Progenitor cell of endocrine pancreas (in vitro differentiated cells): ENCODE measurements at places on chromosomes 6 and 20. TPM values are rescaled to one million over a fixed set of nuclear protein-coding genes. Genes with fewer than 3 reads are reported as not detected.

KCNQ5 gene
- 0.53 and 1.0 TPM in 2 replicates for total RNA-seq

GRCh38 chr20:25605148-25605547 is 18.7 kb downstream of the NANP start:
- no peak for DNase-seq

DNA sequence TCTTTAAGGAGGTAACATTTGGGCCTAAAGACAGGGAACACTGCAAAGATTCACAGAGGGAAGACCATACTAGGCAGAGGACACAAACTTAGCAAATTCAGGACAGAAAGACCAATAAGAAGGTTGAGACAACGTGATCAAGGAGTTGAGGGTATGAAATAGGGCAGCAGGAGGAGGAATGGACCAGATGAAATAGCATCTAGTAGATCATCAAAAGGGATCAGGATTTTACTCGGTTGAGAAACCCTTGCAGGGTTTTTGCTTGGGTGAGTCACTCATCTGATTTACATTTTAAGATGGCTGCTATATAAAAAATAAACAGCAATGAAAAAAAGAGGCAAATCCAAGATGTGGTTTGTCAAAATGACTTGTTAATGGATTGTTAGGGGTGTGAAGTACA is 4.7 kb downstream of the BCLAF1 start:
- DNase-seq, result no peak

DNA sequence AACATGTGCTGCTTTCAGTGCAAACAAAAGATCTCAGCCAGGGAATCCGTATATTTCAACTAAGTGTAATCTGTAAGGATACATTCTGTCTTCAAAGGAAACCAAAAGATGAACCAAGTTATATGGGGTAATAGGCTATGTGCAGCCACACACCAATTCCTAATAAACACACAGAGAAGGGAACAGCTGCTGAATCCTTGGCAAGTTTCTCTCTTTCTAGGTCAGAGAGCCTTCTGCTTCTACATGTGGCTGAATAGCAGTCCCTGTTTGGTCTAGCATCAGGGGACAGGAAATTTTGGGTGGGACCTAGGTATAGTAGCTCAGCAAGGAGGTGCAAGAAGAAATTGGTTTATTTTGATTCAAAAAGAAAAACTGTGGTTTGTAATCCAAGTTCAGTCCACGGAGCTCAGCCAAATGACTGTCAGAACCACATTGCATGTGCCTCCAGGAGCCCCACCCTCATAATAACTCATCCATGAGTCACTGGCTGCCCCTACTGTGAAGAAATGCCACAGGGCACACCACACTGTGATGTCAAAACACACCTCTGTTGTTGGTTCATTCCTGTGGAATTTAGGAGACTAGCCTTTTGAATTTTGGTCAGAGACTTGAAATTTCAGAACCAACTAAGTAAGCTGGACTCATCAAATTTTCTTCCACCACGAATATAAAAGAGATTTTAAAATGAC is 21.1 kb downstream of the SPTLC3 start:
- no peak for DNase-seq

DNA sequence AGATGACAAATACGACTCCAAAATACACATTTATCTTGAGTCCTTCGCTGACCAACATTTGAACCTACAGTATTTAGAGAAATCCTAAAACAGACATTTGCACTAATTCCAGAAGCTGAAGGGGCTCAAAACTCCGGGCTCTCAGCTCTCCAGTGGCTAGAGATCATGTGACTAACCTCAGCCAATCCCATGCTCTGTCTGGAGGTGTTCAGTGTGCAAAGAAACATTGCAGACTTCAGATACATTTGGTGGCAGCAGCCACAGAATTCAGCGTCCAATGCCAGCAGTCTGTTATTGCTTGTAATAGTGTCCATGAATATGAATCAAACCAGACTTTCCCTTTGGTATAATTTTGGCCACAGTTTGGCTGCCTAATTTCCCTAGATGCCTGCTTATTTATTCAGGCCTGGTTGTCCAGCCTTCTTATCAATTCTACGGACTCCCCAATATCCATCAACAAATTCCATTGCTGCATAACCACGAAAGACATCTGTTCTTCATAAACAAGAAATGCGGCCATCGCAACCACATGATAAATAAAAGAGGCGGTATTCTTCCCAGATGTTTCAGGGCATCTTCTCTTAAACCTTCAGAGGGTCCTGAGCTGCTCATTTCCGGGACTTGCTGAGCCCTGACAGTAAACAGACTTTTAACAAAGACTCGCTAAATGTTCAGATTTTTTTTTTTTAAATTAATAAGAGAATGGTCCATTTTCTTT is 14.5 kb upstream of the CYP24A1 start:
- DNase-seq, result no peak

- DNase-seq, result no peak
Measured at GRCh38 chr20:42530855-42531448, 658.8 kb downstream of the PTPRT start.

- no peak for DNase-seq
Measured at GRCh38 chr6:25872814-25873213, 1.2 kb downstream of the SLC17A3 start.

HCRTR2 gene
- not detected in 2 replicates for total RNA-seq

- DNase-seq, result no peak
Measured at GRCh38 chr20:15942130-15942529, 631.1 kb downstream of the KIF16B start.

GRCh38 chr6:138593124-138593877 is 94.0 kb upstream of the NHSL1 start:
- DNase-seq, result no peak
